Activated naive CD4-positive, alpha-beta T cell treated with anti-CD3 and anti-CD28 coated beads, Interleukin-2, amount 50 U/mL, for 72 hours (primary cell): ENCODE measurements at places on chromosomes 1 and 21. TPM values are rescaled to one million over a fixed set of nuclear protein-coding genes. Genes with fewer than 3 reads are reported as not detected.

The ERI3 gene
- 58.8 TPM for total RNA-seq

The ASTN1 gene
- total RNA-seq, result not detected

The CD1B gene
- not detected for total RNA-seq

The SPATA6 gene
- 1.7 TPM for total RNA-seq

The ADORA1 gene
- not detected for total RNA-seq

The FOXO6 gene
- 0.39 TPM for total RNA-seq

The PHACTR4 gene
- total RNA-seq, result 23.5 TPM

The E2F2 gene
- 23.2 TPM for total RNA-seq

The ITGB3BP gene
- total RNA-seq, result 45.7 TPM

The BATF3 gene
- total RNA-seq, result 14.0 TPM

The PUM1 gene
- total RNA-seq, result 118 TPM

The DNALI1 gene
- total RNA-seq, result not detected

The LHX8 gene
- not detected for total RNA-seq

The SMIM11 gene
- total RNA-seq, result 2.1 TPM

The SLC35A3 gene
- 8.8 TPM for total RNA-seq

The TFF2 gene
- not detected for total RNA-seq

The ECM1 gene
- total RNA-seq, result 1.3 TPM

The RGS16 gene
- 64.5 TPM for total RNA-seq

The RNPC3 gene
- 22.6 TPM for total RNA-seq

The OR2L3 gene
- not detected for total RNA-seq

The HPCA gene
- 0.35 TPM for total RNA-seq

The CFAP57 gene
- total RNA-seq, result 0.61 TPM

The PLEKHG5 gene
- 2.8 TPM for total RNA-seq

The KPRP gene
- total RNA-seq, result not detected

The PRAMEF12 gene
- total RNA-seq, result not detected

The NUAK2 gene
- total RNA-seq, result 5.9 TPM

The SPRR1B gene
- total RNA-seq, result not detected

The TARBP1 gene
- total RNA-seq, result 32.1 TPM

The HMGN1 gene
- total RNA-seq, result 437 TPM
